ENCODE measurements at places on chromosomes 3 and 15. TPM values are rescaled to one million over a fixed set of nuclear protein-coding genes. Genes with fewer than 3 reads are reported as not detected.

DNA sequence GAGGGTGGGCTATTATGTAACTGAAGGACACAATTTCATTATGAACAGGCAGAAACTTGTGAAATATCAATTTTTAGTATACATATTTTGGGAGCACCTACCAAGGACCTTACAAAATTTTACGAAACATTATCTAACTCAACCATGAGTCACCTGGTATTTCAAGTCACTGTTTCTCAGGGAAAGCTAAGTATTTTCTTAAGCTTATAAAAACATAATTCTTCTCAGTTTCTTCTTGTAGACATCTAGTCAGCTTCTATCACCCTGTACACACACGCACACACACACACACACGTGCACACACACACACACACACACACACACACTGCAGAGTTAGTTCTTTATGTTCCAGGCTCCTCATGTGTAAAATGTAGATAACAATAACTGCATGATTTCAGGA is 658.3 kb downstream of the TUSC7 start:
- no peak for DNase-seq

DNA sequence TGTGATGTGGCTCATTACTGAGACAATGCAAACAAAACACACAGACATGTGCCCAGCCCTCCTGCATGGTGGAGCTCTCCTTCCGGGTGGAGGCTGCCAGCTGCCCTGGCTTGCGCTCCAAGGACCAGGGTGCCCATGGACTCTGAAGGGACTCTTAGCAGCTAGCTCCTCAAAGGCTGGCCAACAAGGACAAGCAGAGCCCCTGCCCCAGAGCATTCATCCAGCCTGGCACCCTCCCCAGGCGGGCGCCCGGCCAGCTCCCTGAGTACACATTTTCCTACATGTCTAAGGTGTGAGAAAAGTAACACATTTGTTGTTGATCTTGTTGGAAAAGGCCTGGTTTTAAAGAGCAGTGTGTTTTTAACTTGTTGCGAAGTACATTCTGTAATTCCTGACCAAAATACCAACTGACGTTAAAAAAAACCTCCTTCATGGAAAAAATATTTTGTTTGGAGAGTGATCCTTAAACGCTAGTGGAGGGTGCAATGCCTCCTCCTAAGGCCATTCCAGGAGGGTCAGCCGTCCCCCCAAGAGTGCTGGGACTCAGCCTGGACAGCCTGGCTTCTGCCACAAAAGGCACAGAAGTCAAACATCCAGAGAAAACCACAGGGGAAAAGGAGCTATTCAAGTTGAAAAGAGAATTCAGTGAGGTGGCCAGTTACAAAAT is 86.9 kb downstream of the KLF15 start:
- no peak for DNase-seq

Gene TTLL13
- 0.07 TPM for total RNA-seq

DNA sequence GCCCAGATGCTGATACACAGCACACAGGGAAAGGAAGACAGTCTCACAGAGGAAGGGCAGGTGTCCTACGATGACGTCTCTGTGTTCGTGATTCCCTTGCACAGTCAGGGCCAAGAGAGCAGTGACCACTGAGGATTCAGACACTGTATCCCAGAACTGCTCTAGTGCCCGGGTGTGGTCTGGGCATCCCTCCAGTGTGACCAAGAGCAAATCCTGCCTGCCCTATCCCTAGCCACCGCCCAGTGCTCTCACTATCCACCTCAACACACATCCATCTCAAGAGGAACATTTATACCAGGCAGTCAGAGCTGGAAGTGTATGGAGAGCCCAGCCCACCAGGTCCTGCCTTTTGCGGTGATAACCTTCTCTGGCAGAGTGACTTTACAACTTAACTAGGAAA is 4.1 kb downstream of the PPM1M start:
- no peak for DNase-seq

Gene PARP6
- total RNA-seq = 20.6 TPM

- no peak for DNase-seq
Measured at GRCh38 chr3:88678747-88679146, 428.7 kb upstream of the EPHA3 start.

Gene ITGA11
- not detected for total RNA-seq

DNA sequence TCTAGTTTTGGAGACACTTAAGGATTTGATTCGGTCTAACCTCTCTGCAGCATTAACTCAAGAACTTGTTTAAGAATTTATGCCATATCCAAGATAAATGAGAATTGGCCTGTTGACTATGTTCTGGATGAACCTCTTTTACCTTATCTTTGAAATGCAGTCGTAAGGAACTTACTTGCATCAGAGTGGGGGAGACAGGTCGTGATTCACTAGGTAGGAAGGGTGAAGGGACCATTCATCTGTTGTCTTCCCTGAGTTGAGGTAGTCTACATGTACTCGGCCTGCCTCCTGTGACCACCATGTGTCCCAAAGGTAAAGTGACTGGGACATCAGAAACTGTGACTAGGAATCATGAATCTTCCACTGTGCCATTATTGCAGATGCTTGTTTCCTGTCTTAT is 248.0 kb upstream of the P2RY1 start:
- no peak for DNase-seq

Gene KNG1
- not detected for total RNA-seq

DNA sequence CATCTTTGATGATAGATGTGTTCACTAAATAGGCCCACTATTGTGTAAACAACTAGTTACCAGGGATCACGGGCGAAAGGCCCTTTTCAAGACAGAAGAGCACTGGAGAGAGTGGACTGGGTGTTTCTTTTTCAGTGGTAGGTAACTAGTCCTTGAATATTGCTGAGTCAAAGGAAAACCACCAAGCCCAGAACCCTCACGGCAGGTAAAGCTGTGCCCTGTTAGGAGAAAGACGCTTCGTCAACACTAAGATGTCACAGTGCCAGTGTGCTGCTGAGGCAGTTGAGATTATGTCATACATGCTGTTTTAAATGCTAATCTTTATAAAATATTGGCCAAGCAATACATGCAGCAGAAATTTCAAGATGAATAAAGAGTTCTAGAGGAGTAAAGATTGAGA is 578.6 kb downstream of the PYDC2 start:
- DNase-seq = no peak

GRCh38 chr15:78229431-78230406 is 4.6 kb downstream of the ACSBG1 start:
- no peak for DNase-seq

DNA sequence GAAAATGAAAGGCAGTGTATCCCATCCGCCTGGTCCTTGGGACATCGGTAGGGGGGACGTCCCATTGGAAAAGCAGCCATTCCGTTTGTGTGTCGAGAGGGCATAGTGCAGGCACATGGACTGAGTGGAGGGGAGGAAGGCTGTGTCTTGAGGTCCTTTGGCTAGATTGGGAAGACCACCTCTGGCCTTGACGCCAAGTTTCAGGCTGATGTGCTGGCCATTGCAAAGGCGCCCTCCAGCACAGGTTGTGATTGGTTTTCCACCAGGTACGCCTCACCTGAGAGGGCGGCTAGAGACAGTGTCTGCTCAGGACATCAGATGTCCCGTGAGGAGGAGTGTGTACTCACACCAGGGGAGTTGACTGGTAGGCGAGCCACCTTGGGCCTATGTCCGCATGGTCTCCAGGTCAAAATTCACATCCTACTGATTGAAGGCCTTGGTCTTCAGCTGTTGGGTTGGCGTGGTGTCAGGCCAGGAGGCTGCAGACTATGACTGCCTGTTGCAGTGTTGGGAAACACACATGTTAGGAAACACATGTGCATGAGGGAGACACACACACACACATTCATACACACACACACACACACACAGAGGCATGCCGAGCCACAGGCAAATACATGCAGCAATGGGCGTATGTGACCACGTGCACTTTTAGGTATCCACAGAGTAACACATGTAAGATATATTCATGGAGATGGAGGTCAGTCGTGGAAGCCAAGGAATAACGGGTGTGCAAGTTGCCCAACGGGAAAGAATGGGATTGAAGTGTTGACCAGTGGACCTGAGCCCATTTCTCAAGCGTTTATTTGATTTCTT is 98.4 kb downstream of the SNRPN start:
- DNase-seq = no peak

- DNase-seq = no peak
Measured at GRCh38 chr3:62132027-62132602, 241.2 kb downstream of the FEZF2 start.

- no peak for DNase-seq
Measured at GRCh38 chr3:8767667-8768363, 1.6 kb downstream of the OXTR start.

Gene MYNN
- total RNA-seq = 17.0 TPM

DNA sequence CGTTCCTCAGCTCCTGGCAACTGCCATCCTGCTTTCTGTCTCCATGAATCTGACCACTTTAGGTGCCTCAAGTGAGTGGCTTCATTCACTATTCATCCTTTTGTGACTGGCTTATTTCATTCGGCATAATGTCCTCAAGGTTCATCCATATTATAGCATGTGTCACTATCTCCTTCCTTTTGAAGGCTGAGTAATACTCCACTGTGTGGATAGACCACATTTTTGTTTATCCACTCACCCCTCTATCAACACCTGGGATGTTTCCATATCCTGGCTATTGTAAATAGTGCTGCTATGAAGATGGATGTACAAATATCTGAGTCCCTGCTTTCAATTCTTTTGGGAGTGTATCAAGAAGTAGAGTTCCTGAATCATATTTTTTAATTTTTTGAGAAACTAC is 98.8 kb downstream of the ADAMTS17 start:
- DNase-seq = no peak

Gene IL16
- not detected for total RNA-seq

DNA sequence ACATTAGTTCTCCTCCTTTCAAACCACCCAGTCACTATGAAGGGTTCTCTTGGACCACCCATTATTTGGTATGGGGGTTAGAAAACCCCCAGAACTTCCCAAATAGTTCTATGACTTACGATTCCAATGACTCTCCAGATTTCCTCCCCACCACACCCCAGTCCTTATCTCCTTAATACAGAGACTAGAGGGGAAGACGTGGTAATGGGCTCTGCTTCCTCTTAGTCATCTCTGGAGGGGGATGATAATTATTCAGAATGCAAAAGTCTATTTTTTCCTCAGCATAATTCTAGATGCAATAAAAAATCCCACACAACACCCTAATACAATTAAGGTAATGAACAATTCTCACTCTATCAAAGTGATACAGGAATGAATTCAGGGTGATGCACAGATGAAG is 48.9 kb upstream of the CFAP161 start:
- no peak for DNase-seq

DNA sequence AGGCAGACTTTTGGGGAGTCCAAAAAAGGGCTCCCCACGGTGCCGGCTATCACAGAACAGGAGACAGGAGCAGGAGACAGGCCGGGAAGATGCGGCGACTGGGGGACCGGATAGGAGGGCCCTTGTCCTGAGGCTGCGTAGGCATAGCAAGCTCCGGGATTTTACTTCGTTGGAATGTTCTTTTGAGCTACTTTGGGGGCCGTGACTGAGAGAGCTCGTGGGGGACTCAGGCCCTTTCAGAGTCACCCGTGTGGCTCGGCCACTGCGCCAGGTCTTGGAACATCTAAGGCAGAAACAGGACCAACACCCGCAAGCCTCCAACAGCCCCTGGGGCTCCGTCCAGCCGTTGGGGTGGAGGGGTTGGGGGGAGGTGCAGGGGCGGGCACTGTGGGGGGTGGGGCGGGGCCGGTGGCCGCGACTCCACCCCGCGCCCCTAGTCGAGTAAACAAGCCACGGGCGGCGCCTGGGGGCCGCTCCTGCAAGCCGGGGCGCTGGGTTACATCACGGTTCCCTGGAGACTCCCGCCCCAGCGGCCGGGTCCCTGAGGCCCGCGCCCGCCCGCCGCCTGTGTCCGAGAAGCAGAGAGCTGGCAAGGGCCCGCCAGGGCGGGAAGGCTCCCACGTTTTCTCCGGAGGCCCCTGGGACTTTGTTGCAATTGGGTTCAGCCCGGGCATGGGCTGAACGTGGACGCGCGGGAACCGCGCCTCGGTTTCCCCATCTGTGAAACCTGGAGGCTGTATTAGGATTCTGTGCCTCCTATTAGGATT is 23.3 kb upstream of the C15orf39 start:
- DNase-seq = no peak

GRCh38 chr3:38490281-38491030 is 5.7 kb upstream of the EXOG start:
- DNase-seq = no peak

GRCh38 chr3:87796843-87797185 is 262.0 kb downstream of the CGGBP1 start:
- no peak for DNase-seq

- DNase-seq = no peak
Measured at GRCh38 chr3:105809208-105809888, 59.5 kb downstream of the CBLB start.

DNA sequence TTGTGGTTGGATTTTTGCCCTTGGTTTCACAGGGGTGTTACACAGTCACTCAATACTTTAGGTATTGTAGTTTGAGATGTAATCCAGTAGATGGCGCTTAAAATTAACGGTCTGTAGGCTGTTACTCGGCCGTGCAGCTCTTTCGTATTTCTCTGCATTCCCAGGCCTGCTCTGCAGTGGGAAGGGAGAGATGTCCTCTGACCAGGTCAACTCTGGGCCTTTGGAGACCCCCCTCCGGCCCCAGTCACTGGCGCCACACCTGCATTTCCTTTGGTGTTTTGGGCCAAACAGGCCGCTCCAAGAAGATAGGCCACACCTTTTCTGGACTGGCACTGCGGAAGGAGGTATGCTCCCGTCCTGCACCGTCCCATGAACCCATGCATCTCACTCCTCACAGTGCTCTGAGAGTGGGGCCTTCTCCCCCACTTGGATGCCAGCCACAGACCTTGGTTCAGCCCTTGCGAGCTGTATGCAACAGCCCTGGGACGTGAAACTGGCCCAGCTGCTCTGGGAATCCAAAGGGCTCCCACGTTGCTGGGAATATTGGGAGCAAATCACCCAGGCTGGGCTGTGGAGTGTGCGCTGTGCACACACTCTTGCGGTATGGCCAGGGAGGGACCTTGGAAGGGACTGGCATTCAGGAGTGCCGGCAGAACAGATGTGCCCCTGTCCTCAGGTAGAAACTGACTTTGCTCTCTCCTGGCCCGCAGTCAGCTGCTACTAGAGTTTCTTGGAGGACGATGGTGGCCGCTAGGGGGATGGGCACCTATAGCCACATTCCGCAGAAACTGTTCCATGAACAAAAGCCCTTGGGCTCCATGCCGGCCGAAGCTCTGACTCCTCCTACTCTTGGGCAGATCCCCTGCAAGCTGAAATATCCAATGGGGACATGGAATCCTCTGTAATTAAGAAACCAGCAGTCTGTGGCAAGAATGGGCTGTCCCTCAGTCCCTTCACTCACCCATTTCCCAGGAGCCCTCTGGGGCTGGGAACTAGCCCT is 410.5 kb upstream of the CADM2 start:
- peak; percentile 86 for DNase-seq

Gene CMTM8
- 1.1 TPM for total RNA-seq

Gene C2CD4A
- total RNA-seq = 5.7 TPM

Gene PLIN1
- not detected for total RNA-seq

DNA sequence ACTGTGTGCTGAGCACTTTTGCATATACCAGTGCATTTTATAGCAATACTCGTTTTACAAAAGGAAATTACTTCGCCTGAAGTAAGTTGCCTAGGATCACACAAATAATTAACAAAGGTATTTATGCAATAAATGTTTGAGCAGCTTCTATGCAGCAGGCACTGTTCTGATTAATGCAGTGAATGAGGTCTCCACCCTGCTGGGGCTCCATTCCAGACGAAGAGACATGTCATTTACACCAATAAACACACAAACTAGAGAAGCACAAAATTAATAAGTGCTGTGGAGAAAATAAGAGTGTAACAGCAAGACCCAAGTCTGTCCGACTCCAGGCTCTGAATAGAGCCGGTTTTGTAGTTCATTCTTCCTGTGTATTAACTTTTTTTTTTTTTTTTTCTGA is 17.5 kb downstream of the NOX5 start:
- no peak for DNase-seq
